ENCODE measurements at places on chromosomes 7 and 10.

DNA sequence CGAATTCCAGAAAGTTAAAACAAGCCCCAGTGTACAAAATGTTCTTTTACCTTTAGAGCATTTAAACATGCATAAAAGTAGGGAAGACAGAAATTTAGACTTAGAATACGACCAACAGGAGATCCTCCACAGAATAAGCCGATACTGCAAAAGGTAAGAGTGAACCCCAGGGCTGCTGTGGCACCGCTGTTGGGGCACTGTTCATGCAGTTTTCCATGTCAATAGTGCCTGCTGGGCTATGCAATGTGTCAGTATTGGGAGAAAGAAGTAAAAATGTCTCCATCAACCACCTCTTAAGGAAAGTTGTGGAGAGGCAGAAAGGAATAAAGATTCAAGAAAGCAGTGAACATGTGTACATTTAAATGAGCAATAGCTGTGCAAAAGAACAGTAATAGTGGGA is 326.5 kb upstream of the SEMA3C start:
- DNase-seq: no peak

GRCh38 chr10:48627984-48628609 is 23.2 kb upstream of the ARHGAP22 start:
- no peak for DNase-seq

- peak; percentile 38 for DNase-seq
These were observed 64.5 kb downstream of the MCMBP start for GRCh38 chr10:119807960-119808697.

DNA sequence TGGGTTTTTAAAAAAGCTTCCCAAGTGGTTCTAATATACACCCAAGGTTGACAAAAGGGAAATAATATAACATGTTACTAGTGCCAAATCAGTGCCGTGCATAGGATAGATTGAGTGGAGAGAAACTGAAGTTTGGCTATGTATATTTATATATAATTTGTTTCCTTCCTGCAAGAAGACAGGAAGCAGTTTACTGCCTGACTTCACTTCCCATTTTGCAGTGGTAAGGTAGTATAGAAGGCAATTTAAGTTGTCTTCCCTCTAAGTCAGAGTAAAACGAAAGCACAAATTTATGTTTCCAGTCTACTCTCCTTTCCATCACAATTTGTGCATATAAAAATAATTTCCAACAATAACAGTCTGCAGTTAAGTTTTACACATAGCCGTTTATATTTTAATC is 3.4 kb upstream of the HYCC1 start:
- DNase-seq: no peak
